ENCODE measurements at places on chromosomes 4 and X.
A peak's percentile ranks its signal among the peaks of the same experiment; 100 is the strongest.

GRCh38 chr4:3252831-3253641 is 4.1 kb downstream of the MSANTD1 start:
- DNase-seq: no peak

GRCh38 chr4:150619042-150619441 is 37.1 kb downstream of the MAB21L2 start:
- no peak for DNase-seq

GRCh38 chrX:134484039-134484438 is 24.1 kb downstream of the HPRT1 start:
- peak; percentile 19 for DNase-seq

GRCh38 chrX:27186671-27187070 is 276.5 kb downstream of the PPP4R3C start:
- peak; percentile 30 for DNase-seq
